NCI-H1092 treated with DMSO at 0.1 percent for 48 hours (cell line): ENCODE measurements at places on chromosomes 2 and 18.

DNA sequence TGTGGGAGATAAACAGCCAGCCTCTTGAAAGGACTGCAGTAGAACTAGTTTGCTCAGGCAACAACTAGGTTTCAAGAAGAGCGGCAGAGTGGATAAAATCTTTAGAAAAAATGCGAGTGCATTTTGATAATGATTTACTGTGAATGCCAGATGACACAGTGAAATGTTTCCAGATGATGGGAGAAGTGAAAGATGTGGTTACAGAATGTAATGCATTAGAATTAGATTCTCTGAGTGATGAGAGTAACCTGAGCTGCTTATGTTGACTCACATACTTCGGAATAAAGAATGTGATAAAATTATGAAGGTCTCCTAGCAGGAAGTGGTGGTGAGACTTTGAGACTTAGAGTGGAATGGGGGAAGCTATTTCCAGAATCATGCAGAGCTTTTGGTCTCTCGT is 184.3 kb downstream of the GULP1 start:
- no peak for DNase-seq

DNA sequence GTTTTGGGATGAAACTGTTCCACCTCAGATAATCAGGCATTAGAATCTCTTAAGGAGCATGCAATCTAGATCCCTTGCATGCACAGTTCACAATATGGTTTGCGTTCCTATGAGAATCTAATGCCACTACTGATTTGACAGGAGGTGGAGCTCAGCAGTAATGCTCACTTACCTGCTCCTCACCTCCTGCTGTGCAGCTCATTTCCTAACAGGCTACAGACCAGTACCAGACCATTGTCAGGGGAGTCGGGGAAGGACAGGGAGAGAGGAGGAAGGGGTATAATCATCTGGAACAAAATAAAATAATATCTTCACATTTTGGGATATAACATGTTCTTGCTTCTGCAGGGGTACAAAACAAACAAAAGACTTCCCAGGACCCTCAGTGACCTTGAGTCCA is 532.0 kb upstream of the FSHR start:
- DNase-seq: no peak

DNA sequence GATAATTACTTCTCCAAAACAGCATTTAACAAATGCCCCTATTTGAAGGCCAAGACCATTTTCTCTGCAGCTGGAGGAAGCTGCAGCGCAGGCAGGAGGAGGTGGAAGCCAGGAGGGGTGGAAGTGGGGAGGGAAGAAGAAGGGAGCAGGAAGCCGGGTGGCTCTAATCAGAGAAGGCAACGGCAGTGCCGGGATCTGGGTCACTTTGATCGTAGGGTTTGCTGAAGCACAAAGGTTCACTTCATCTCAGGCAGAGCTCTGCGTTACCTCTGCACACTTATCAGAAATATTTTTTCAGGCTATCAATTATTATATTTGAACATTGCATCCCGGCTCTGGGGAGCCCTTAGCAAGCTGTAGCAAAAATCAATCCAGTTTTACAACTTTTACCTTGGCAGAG is 315.8 kb upstream of the POU3F3 start:
- no peak for DNase-seq

DNA sequence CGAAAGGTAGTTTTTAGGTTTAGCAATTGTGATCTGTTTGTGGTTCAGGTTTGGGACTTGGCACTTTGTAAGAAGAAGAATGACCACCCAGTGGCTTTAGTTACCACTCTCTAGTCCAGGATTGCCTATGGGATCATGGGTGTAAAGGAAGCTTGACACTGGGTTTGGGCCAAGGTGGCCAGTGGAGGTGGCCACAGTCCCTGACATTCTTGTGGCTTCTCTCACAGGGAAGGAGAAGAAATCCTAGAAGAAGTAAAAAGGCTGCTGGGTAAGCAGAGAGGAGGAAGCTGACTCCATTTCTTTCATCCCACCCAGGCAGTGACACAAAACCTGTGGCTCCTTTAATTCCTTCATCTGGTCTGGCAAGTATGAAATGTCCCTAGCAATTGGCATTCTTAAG is 394.7 kb downstream of the CLIP4 start:
- no peak for DNase-seq

GRCh38 chr2:166257859-166258258 is 117.9 kb downstream of the SCN9A start:
- no peak for DNase-seq

DNA sequence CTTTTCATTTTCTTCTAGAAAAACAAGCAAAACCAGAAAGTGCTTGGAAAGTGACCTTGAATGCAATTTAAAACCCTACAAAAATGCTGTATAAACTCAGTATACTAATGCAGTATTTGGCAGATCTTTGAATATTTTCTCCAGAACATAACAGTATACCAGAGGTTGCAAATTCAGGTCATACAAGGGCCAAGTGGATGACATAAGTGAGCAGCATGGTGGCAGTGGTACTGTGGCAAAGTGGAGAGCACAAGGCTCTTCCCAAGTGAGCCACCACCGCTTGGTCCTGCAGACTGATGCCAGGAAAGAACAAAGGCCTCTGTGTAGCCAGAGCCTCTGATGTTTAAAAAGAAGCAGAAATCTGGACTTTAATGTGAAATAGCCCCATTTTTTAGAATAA is 33.1 kb downstream of the METTL4 start:
- peak; percentile 6 for DNase-seq

DNA sequence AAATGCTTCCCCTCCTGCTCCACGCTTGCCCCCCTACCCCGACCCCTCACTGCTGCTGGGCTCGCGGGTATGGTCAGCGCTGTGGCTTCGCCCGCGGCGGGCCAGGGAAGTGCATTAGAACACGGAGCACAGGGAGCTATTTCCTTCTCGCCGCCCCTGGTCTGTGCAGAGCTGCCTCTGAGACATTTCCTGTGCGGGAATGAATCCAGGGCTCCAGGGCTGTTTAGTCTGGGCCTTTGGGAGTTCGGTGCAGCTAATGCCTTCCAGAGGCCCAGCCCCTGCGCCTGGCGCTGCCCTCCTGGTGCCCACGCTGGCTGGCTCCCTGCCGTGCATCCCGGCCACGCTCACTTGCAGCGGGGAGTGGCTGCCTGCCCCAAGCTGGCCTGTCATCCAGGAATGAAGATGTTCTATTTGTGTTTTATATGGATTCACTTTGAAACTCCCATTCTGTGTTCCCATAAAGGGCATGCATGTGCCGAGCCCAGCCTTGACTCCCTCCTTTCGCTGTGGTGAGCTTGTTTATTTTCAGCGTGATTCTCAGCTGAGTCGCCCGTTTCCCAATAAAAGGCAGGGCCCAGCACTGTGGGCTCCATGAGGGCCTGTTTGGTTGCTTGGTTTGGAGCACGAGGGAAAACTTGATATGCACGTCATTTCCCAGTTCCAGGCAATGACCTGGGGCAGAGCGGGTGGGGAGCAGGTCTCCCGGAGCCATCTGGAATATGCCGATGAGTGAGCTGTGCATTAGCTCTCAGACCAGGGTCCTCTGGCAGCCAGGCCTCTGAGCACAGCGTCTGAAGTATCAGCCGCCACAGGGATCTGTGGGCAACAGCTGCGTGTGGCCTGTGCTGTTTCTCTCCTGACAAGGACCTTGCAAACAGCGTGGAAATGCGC is 42.7 kb downstream of the SH3RF3 start:
- DNase-seq: no peak

DNA sequence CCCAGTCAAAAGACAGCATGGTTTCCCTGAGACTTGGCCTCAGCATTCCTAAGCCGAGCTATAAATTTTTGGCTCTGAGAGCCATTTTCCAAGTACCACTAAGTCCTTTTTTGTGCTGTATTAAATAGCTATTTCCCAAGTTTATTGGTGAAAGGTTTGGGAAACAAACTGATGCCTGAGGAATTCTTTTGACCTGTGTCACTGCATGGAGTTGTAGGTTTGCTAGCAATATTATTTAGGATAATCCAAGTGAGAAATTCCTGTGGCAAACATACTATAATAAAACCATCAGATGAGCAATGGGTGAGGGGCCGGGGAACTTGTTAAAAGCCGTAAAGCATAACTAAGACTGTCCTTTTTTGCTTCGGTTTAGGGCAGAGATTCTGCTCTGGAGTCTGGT is 28.4 kb downstream of the ARHGAP28 start:
- DNase-seq: no peak

DNA sequence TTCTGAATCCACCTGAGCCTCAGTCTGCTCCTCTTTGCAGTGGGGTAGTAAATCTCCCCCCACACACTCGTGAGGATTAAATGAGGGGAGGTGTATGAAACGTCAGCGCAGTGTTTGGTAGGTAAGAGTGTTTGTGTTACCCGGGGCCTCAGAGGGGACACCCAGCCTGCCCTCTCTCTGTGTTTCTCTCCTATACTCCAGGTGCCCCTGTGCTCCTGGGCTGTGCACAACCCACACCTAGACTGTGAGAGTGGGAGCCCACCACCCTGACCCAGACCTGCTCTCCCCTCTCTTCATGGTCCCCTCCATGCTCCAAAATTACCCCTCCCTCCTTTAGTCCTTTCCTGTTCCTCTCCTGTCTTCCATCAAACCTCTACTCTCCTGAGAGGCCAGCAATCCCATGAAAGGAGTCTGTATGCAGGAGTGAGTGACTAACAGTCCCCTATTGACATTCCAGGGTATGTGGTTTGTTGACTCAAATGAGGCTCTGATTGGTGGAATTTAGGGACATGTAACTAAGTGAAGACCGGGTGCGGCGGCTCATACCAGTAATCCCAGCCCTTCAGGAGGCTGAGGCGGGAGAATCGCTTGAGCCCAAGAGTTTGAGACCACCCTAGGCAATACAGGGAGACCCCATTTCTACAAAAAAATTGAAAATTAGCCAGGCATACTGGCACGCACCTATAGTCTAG is 10.4 kb downstream of the CIB4 start:
- DNase-seq: no peak

- no peak for DNase-seq
Measured at GRCh38 chr2:118363604-118364003, 275.3 kb downstream of the INSIG2 start.

DNA sequence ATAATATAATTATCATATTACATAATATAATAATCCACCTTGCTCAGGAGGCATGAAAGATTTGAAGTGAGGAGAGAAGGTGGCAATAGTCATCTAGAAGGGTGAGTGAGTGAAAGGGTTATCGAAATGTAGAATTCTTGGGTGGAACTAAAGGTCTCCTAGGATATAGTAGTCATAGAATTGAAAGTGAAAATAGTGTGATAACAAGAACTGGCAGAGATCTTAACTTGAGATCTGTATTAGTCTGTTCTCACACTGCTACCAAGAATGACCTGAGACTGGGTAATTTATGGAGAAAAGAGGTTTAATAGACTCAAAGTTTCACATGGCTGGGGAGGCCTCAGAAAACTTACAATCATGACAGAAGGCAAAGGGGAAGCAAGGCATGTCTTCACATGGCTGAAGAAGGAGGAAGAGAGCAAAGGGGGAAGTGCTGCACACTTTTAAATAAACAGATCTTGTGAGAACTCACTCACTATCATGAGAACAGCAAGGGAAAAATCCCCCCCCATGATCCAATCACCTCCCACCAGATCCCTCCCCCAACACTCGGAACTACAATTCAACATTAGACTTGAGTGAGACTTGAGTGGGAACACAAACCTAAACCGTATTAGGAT is 351.5 kb downstream of the NR4A2 start:
- no peak for DNase-seq

DNA sequence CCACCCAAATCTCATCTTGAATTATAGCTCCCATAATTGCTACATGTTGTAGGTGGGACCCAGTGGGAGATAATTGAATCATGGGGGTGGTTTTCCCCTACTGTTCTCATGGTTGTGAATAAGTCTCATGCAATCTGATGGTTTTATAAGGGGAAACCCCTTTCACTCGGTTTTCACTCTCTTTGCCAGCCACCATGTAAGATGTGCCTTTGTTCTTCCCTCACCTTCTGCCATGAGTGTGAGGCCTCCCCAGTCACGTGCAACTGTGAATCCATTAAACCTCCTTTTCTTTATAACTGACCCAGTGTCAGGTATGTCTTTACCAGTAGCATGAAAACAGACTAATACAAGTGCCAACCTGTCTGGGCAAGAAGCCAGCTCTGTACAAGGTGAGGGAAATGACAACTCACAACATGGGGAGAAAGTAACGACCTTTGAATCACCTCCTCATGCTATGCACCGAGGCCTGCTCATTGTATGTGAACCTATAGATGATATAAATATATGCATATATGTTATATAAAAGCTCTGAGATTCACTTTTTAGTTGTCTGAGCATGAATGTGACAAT is 162.2 kb downstream of the ALPK2 start:
- DNase-seq: no peak

- DNase-seq: no peak
Measured at GRCh38 chr2:128284841-128285240, 33.8 kb downstream of the HS6ST1 start.
